GM10248 (cell line): ENCODE measurements at places on chromosomes 16 and 17.

- no peak for DNase-seq
Measured at GRCh38 chr17:35716173-35716572, 15.3 kb upstream of the RASL10B start.

DNA sequence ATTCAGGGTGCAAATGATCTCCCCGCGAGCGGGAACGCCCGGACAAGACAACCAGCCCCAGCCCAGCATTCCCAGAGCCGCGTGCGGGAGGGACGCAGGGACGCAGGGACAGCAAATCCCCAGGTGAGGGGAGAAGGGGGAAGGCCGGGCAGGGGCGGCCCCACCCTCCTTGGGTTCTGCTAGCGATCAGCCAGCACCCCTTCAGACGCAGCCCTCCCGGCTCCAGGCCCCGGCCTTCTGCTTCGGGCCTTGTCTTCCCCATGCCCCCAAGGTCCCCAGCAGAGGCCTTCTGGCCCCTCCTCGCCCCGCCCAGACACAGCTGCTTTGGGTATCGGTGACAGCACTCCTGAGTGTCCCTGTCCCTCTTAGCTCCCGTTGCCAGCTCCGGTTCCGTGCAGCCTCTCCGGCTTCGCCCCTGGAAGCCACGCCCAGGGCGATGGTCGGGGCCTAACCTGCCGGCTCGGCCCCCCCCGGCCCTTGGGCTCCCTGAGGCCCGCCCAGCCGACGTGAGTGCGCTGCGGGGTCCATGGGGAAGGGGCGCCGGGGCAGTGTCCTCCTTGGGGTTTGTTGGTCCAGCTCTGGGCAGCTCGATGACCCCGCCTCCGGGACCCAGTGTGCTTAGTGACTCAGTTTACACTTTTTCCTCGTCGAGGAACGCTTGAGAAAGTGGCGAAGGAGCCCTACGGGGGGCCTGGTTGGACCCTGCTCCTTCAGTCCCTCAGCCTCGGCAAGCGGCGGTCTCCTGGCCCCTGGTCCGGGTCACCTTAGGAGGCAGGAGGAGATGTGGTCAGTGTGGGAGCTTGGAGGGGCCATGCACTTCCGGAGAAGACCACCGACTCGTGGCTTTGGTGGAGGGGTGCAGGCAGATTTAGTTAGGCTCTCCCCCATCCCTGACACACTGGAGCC, 50.5 kb upstream of the AMZ2 start:
- peak; percentile 37 for DNase-seq

DNA sequence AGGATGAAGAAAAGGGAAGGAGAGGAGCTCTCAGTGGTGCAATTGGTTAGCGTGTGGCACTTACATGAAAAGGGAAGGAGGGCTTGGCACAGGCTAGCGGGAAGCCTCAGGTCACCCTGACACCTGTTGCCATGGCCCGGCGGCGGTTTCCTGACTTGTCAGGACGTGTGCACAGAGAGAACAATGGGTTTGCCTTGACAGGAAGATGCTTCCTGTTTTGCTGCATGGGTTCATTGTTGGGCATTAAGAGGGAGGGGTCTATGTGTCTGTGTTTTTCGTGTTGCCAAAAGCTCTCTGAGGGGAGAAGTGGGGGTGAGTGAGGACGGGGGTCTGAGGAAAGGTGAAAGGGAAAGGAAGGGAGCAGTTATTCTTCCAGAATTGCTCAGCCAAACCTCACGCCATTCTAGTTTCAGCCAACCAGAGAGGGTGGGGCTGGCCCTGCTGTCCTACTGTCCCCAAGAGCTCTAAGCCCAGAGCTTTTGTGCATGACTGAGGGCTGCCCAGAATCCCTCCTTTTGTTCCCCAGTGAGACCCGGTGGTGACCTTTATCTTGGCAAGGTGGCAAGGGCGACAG, 17.1 kb upstream of the CCR7 start:
- peak; percentile 64 for DNase-seq

GRCh38 chr16:46830417-46830901, 521 bp downstream of the C16orf87 start:
- no peak for DNase-seq

DNA sequence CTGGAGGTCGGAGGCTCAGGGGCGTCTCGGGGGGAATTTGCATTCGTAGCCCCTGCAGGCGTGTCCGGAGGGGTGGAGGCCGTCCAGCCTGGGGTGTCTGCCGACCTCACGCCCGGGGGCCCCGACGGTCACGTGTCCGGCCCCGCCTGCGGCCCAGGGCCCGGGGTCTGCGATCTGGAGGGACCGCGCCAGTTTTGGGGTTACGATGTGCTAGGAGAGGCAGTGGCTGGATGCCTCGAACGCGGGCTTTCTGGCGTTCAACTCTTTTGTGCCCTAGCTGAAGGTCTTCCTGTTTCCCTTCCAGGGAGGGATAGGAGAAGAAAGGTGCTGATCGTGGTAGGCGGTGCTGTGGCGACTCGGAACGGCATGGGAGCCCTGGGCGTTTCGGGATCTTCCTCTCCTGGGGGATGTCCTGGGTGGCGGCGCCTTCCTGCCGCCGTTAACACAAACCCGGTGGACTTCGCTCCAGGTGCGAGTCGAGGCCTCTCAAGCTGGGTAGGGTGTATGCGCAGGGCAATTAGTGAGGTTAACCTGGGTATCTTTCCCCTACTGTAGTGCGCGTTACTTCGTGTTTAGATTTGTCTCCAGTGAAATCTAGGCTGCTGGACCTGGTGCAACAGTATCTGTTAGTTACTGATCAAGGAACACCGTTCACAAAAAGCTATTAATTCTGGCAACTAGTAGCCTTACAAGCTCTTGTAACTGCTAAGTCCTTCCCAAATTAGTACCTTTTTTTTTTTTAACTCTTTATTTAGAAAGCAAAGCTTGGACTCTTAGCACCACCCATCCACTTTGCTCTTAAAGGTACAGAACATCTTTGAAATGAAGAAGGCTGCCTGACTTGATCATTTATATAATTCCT, 1.3 kb downstream of the AKAP1 start:
- DNase-seq: peak; percentile 26

DNA sequence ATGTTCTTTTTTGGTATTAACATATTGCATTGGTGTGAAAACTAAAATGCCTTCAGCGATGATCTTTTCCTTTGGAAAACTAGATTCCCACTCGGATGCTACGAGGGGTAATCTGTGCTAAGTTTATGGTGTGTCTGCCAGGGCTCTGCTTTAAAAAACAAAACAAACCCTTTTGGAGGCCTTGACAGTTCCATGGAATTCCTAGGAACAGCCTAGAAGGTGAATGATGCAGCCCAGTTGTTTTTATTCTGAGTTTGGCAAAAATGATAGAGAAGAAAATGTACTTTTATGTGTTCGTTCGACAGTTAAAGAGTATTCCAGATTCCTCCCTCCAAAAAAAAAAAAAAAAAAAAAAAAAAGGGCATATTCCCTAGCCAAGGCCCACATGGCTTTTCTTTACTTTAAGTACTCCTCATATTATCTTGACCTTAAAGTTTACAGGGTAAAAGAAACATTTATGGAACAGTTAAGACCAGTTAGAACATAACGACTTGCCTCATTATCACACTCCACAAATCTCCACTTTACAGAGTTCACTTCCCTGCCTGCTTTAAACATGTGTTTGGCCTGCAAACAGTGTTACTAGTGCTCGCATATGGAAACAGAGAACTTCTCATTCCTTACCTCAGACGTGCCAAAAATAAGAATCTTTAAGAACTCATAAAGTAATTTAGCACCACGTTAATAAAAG, 159.1 kb downstream of the WWOX start:
- no peak for DNase-seq

DNA sequence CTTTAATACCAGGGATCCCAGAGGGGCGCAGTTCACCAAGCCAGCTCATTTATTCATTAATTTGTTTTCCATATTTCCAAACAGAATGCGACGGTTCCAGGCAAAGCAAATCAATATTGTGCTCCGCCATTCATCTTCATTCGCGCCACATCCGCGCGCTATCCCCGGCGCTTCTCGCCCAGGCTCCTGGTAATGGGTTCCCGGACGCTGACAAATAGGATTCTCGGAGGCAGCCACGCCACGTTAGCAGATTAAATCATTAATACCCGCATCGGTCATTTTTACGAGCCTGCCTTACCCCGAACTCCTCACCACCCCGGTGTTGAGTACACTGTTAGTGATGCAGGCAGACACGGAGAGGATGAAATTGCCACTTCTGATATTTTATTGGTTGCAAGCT, 26.0 kb upstream of the C16orf82 start:
- DNase-seq: no peak

- DNase-seq: no peak
Measured at GRCh38 chr17:14792746-14793145, 472.4 kb downstream of the PMP22 start.

DNA sequence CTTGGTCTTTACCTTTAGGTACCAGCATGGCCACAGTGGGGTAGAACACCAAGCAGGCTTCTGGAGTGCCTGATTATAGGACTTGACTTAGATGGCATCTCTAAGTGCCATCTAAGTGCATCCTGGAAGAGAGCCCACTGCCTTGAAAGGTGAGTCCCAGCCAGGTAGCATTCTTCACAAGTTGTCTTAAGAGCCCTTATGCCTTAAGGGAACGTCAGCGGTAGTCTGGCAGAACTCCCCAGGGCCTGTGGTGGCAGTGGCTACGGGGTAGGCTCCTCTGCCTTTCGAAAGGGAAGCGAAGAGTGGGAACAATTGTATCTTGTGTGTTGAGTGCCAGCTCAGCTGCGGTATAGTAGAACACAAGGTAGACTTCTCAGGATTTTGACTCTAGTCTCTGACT, 549.0 kb downstream of the HS3ST4 start:
- no peak for DNase-seq

DNA sequence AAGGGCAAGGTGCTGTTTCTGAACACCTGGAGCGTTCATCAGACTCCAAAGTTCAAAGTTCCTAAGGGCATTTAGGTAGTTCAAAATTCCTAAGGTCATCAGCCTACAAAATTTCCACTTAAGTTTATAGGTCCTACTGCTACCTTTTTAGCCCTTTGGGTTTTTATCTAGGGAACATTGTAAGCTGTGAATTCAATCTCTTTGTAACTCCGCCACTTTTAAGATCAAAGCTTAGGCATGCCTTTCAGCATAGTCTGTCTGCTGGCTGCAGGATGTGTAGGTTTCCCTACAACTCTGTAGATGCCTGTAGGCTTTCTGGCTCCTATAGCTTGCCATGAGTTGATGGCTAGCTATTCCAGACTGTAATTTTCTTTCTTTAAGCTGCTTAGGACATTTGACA, 291.6 kb downstream of the MAP2K6 start:
- no peak for DNase-seq

DNA sequence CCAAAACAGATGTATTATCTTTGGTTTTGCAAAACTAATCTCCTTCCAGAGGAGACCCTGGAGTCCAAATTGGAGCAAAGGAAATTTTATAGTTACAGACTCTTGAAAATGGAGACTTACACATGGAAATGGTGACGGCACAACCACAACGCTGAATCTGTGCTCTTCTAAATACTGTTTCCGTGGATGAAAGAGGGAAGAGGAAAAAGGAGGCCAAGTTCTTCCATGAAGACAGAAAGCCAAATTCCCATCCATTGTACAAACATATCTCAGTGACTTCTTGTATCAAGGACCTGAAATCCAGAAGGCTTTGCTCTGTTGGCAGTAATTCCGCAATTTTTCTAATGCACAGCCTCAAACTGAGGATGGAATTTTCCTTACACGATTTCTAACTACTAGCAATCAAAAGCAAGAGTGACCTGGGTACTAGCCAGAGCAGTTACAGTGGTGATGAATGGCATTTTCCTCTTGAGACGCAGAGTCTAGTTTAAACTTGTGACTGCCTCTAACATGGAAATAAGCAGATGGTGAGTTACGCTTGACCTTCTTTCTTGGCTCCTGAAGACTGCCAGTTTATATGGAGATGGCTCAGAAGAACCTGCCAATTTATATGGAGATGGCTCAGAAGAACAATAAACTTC, 38.5 kb downstream of the VPS53 start:
- no peak for DNase-seq

- no peak for DNase-seq
Measured at GRCh38 chr16:54645345-54645744, 285.3 kb upstream of the IRX5 start.

DNA sequence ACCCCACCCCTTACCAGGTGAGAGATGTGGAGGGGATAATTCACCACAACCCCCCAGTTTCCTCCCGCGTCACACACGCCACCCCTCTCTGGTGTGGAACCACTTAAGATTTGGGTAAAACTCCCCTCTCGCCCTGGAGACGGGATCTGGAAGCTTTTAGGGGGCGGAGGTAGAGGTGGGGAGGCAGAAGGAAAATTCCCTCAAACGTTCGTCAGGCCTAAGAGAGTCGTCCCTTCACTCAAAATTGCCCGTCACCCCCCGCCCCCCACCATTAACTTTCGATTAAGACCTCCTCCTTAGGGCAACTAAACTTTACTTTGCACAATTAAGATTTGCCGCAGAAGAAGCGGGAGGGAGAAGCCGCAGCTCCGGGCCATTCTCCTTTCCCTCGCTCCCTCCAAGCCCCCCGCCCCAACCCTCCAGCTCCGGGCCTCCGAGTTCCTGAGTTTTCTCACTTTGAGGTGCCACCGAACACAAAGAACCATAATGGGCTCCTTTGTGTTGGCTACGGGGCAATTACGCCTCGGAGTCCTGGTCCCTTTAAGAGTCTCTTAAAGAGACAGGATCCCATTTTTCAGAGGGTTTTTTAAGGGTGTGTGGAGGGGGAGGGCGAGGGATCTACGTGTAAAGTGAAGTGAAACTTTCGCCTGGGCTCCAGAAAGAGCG, 985 bp upstream of the FZD2 start:
- DNase-seq: peak; percentile 78

- peak; percentile 91 for DNase-seq
Measured at GRCh38 chr17:8189711-8190477, at the start of gene BORCS6. Gene BORCS6, minus strand, starts transcription at chr17:8190180. Its CDS starts 40 bp downstream, at chr17:8190140.

DNA sequence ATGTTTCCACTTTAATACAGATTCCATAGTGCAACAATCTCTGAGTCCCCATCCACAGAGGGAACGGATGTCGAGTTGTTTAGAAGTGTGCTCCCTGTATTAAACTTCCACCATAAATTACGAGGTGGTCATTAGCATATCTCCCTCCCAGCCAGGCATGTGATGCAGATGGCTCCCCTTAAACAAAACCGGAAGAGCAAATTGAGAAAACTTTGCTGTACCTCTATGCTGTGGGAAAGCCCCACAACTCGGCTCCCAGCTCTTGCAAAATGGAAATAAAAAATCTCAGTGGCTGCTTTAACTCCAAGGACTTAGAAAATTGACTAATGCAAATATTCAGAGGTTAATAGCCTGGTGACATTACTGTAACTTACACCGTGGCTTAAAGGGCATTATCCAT, 290.9 kb downstream of the MAF start:
- DNase-seq: no peak

DNA sequence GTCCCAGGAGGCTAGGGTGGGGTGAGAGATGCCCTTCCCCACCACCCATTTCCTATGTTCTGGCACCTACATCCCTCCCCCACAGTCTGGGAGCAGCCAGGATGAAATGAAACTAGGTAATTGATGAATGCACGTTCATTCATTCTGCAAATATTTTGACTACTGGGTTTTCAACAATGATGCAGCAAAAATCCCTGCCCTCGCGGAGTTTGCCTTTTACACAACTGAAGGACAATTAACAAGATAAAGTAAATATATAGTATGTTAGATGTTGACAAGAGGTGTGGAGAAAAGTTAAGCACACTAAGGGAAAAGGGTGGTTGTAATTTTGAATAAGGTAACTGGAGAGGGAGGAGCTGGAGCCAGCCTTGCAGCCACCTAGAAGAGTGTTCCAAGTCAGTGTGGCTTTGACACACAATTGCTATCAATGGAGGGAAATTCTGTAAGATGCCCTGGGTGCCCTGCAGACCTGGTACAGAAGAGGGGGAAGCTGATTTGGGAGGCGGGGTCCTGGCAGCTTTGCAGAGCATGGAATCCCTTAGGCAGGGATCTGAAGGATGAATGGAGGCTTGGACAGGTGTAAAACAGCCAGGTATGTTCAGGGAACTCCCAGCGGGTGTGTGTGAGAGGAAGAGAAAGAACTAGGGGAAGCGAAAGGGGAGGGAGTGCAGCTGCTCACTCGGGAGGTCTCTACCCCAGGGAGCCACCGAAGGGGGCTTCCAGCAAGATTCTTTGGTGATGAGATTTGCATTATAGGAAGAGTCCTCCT, 2.5 kb downstream of the TMEM92 start:
- no peak for DNase-seq
